Central memory CD4-positive, alpha-beta T cell (primary cell): ENCODE measurements at places on chromosomes 3 and 15.

GRCh38 chr15:70355275-70355795 is 257.6 kb upstream of the TLE3 start:
- DNase-seq = no peak

DNA sequence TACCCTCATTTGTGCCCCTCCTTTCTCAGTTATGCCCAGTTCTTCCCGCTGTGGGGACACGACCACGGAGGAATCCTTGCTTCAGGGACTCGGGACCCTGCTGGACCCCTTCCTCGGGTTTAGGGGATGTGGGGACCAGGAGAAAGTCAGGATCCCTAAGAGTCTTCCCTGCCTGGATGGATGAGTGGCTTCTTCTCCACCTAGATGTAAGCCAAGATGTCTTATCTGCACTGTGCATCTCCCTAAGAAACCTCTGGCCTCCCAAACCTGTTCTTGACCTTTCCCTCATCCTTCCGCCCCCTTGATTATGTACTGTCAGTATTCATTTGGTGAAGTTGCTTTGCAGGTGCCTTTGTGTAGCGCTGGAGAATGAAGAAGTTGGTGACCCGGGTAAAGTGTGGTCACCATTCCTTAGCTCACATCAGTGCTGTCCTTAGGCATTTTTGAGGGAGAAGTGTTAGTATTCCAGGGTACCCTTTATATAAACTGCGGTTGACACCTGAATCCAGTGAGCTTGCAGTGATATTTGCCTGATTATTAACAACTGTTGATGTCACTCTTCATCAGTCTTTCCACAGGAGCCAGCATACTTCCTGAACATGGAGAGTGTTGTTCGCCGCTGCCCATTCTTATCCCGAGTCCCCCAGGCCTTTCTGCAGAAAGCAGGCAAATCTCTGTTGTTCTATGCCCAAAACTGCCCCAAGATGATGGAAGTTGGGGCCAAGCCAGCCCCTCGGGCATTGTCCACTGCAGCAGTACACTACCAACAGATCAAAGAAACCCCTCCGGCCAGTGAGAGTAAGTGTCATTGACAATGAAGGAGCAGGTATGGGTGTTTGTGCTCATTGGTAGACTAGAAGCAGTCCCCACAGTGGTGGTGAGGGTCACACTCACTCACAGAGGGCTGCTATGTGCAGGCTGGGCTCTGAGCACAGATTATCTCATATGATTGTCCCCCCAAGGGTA is 966 bp downstream of the ALAS1 start:
- no peak for DNase-seq

DNA sequence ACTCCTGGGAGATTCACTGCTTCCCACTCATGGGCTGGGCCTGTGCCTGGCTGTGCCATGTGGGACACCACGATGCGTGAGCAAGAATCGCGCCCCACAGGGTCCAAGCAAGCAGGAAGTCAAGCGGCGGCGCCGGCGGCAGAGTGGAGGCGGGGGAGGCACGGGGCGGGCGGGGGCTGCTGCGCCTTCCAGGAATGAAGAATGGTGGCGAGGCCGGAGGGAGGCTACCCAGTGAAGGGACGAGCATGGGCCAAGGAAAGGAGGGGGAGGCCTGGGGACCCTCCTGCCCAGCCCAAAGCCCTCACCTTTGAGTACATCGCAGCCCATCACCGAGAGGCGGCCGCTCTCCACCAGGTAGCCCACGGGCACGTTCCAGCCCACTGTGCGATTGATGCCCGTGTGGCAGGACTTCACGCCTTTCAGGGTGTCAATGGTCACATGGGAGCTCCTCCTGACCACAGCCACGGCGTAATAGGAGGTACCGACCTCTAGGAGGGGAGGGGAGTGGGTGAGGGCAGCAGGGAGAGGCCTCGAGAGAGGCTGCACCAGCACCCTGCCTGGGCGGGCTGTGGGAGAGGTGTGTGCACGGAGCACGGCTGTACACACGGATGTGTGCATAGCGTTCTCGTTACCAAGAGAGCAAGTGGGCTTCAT is 5.5 kb downstream of the MELTF start:
- DNase-seq = no peak

DNA sequence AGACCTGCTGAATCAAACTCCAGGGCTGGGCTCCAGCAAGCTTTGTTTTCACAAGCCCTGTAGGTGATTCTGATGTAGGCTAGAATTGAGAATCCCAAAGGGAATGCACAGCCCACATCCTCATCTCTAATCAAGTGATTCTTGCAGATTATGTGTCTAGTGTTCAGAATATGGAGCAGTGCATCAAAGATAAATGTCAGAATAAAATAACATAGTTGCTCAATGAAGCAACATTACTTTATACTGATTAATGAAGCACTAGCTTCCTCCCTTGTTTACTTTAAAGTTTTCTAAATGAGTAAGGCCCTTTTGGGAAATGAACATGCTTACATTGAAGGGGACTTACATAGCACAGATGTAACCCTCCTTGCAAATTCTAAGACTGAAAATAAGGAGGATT is 39.2 kb downstream of the NUP210 start:
- DNase-seq = no peak

DNA sequence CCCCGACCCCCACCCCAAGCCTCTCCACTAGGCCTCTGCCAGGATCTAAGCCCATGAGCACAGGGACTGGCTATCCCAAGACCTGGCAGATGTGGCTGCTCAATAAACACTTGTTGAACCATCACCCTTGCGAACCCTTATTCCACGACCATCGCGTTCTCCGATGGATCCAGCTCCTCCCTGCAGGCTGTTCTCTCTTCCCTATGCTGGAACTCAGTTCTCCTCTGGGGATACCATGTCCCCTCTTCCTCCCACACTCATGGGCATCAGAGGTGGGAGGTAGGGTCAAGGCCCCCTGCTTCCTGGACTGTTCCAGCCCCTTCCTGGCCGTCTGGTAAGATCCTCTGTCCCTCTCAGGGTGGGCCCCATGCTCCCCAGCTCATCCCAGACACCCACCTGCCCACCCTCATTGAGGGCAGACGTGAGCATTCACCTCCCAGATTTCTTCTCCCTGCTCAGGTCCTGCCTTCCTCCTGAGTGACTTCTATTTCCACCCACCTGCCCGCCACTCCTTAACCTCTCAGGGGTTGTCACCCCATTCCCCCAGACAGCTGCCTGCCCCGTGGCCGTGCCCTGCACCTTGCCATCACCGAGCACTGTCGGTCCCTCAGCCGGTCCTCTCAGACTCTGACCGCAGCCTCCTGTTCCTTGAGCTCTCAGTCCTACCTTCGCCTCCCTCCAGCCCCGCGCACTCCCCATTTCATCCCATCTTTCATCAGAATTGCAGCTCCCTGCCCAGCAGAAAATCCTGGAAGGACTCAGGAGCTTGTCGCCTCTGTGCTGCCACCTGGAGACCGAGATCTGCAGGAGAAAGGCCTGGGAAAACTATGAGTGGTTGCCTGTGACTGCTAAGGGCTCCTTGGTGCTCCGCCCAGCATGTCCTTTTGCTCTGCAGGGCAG is 42.0 kb downstream of the PML start:
- no peak for DNase-seq

- no peak for DNase-seq
Observed at GRCh38 chr15:101526442-101526841, 36.9 kb upstream of the PCSK6 start.

DNA sequence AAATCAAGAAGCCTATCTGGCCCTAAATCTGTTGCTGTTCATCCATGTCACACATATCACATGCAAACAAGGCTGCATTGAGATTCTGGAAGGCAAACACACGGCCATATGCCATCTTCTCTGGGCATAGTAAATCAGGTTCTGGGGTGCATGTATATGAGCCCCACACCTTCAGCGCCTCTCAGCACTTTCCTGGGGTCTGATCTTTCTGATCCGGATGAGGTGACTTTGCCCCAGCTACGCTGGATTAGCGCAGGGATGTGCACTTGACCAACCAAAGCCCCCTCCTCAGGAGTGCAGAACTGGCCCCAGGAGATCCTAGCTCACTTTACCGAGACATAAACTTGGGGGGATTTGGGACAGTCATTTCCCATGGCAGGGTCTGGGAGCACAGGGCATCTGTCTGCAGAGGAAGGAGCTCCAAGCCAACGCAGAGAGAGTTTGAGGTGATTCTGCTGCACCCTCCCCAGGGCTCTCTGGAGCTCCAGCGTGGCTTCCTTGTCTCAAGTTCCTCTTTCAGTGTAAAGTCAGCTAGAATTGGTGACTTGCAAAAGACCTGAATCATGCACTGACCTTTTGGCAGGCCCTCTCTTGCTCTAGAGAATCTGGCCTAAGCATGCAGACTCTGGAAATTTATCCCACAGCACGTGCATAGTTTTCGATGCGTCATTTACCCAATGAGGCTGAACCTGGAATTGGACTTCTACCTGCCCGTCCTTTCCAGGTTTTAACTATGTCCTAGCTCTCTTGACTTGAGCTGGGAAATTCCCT is 63.5 kb upstream of the KLF13 start:
- no peak for DNase-seq

GRCh38 chr3:178623666-178624255 is 87.5 kb downstream of the KCNMB2 start:
- DNase-seq = no peak

- no peak for DNase-seq
Observed at GRCh38 chr15:30973379-30973778, 18.0 kb downstream of the MTMR10 start.

- DNase-seq = no peak
Observed at GRCh38 chr3:122067214-122067550, 12.0 kb downstream of the CD86 start.

DNA sequence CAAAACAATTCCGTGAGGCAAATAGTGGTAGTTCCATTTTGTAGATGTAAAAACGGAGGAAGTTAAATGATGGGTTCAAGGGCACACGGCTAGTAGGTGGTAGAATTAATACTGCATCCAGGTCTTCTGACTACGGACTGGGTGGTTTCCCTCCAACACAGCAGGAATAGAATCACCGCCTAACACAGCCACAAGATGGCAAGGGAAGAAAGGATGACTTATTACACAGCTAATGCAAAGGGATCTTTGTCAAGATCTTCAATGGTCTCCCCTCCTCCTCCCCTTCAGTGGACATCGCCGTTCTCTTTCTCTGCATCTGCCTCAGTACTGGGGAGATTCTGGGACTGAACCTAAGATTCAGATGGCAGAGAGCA is 524 bp upstream of the TOPBP1 start:
- DNase-seq = no peak

- no peak for DNase-seq
Observed at GRCh38 chr3:138921316-138922292, 25.3 kb downstream of the FOXL2 start.

GRCh38 chr15:92655178-92655995 is at the start of gene FAM174B:
Gene FAM174B (minus strand): TSS chr15:92655775.
- no peak for DNase-seq

DNA sequence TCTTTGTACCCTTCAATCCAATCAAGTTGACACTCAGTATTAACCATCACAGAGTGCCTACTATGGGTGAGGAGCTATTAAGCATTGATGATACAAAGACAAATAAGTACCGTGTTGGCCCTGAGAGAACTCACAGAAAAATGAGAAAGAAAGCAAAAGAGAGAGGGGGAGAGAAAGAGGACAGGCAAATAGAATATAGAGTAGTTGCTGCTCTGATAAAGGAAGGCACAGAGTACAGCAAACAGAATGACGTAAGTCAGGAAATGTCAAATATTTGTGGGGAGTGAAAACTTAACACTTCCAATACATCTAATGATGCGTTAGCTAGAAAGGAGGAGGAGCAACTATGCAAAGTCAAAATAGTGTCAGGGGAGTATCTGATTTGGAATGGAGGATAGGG is 320.6 kb upstream of the KCNH8 start:
- peak; percentile 10 for DNase-seq

GRCh38 chr15:62444104-62445022 is 279.3 kb upstream of the C2CD4B start:
- DNase-seq = no peak

DNA sequence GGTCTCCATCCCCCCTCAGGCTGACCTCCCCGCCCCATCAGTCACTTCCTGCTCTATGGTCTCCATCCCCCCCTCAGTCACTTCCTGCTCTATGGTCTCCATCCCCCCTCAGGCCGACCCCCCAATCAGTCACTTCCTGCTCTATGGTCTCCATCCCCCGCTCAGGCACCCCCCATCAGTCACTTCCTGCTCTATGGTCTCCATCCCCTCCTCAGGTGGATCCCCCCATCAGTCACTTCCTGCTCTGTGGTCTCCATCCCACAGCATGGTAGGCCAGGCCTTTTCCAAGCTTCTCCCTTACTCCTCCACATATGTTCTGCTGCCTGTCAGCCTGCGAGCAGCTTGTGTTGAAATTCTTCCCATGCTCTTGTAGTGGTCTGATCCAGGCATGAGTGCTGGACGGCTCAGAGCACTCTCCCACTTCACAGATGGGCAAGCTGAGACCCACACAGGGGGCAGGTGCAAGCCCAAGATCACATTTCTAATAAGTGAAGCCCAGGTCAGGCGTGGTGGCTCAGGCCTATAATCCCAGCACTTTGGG is 36.8 kb downstream of the BDH1 start:
- no peak for DNase-seq

- DNase-seq = no peak
Observed at GRCh38 chr3:56855856-56856512, 54.2 kb upstream of the ARHGEF3 start.

- no peak for DNase-seq
Observed at GRCh38 chr3:190566043-190566933, 52.4 kb downstream of the IL1RAP start.

DNA sequence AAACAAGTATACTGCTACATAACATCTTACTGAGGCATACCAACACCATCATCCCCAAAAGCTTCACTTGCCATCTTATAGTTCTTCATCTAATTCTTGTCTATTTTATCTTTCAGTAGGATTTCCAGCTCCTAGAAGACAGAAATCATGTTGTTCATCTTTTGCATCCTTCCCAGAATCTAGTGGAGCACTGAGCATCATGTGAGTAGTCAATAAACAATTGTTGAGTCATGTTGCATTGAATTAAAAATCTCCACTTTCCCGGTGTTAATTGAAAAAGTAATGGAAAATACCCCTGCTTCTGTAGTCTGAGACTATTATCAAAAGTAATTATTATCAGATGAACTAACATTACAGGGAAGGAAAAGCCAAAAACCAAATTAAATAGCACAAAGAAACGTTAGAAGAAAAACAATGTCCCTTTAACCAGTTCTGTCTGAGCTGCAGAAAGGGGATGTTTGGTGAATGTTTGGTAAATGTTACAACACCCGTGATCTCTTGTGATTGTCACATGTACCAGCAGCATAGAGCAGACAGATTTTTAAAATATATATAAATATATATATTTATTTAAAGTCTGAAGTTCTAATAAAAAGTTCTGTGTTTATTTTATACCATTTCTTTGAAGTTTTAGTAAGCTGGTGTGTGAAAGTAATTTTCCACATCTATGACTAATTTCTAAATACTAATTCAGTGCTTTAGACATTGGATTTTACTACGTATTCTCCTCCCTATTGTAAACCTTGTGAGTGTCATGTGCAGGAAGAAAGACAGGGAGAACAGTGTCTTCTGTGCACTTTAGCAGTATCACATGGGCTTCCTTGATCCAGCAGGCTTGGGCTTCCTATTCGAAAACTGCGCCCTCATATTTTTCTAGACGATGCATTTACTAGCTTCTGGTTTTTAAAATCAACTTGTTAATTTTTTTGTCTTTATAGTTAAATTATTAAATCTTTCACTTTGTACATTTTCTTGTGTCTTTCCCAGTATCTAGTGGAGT is 85.6 kb downstream of the RAP2B start:
- no peak for DNase-seq
